ENCODE measurements at places on chromosomes 7 and 10. TPM values are rescaled to one million over a fixed set of nuclear protein-coding genes. Genes with fewer than 3 reads are reported as not detected.

Gene MSS51
- 0.78 TPM for polyA plus RNA-seq

Gene NFKB2
- polyA plus RNA-seq, result 6.8 TPM

Gene CRHR2
- not detected for polyA plus RNA-seq

Gene GPR15LG
- not detected for polyA plus RNA-seq

- H3K27ac ChIP-seq, result no peak overlapping the region
- H3K4me1 ChIP-seq, result no peaks in the 10 kb centered on the region
- no peaks in the 10 kb centered on the region for H3K27me3 ChIP-seq
- H3K36me3 ChIP-seq, result no peaks in the 10 kb centered on the region
Observed at GRCh38 chr7:51141451-51142003, 175.1 kb downstream of the COBL start.

- no peaks in the 10 kb centered on the region for H3K27me3 ChIP-seq
- DNase-seq, result peak; percentile 45
- no peaks in the 10 kb centered on the region for H3K36me3 ChIP-seq
- H3K4me3 ChIP-seq, result no peak overlapping the region
- no peak overlapping the region for H3K27ac ChIP-seq
Observed at GRCh38 chr10:114940735-114941134, 2.7 kb downstream of the TRUB1 start.

DNA sequence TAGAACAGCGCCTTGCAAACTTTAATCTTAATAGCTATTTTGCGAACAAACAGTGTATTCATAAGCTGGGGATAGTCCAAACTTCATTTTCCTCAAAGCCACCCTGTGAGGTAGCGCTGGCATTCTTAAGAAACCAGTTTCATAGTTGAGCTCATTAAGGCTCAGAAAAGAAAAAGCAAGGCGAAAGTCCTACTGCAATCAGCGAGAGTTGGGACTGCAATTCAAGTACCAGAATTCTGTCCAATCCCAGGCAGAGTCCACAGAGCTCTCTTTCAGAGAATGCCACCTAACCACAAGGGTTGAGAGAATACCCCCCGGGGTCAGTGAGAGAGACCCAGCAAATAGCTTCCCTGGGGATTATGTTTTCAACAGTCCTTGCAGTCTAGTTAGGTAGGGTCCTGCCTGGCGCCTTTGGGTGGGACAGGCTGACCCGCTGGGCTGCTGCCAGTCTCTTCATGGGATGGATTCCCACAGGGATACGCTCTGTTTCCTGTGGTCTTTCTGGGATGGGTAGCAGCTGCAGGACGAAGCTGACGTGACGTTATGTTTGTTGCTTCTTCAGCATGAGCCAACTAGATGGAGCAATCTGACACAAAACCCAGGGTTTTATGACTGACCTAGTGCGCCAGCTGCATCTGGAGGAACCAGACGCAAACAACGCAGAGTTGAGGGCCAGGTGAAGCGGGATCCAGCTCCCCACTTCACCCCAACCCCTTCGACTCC is 16.0 kb downstream of the BMPER start:
- DNase-seq, result peak; percentile 87
- peak overlapping the region; percentile 70 for H3K27ac ChIP-seq
- H3K4me1 ChIP-seq, result peaks cover 21% of the 10 kb centered on the region

GRCh38 chr7:112422842-112423496 is 27.3 kb upstream of the IFRD1 start:
- DNase-seq, result peak; percentile 81
- H3K27ac ChIP-seq, result no peak overlapping the region
- no peaks in the 10 kb centered on the region for H3K36me3 ChIP-seq
- no peak overlapping the region for H3K4me3 ChIP-seq

DNA sequence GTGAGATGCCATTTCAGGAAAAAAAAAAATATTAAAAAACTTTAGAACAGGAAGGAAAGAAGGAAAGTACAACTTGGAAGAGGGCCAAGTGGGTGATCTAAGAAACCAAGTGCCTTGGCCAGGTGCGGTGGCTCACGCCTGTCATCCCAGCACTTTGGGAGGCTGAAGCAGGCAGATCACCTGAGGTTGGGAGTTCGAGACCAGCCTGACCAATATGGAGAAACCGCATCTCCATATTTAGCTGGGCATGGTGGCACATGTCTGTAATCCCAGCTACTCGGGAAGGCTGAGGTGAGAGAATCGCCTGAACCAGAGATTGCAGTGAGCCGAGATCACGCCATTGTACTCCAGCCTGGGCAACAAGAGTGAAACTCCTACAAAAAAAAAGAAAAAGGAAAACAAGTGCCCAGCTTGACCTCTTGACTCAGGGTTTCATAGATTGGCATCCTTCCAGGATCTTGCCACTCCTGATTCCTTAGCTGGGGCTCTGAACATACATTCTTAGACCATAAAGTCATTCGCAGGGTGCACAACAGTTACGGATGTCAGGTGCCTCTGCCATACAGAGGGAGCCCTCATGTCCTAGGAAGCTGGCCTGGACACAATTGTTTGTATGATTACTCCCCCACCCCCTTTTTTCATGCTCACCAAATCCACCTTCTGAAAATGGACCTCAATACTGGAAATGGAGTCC is 2.1 kb upstream of the GUSB start:
- no peak overlapping the region for H3K4me3 ChIP-seq
- peaks cover 6% of the 10 kb centered on the region for H3K4me1 ChIP-seq
- peak; percentile 10 for DNase-seq

DNA sequence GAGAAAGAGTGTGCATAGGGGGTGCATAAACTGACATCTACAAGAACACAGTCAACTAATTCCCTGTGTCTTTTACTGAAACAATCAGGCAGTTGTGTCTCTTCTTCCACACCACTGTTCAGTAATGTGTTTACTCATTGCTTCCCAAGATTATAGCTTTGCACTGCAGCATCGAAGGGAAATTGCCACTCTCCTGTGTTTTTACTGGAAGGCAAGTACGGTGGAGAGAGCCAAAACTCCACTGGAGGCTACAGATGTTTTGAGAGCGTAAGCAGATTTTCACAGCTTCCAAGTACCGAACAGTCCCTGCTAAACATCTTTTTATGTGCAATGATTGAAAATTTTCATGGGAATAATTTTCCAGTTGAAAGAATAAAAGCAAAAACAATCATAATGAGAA is 510.5 kb upstream of the AKR1E2 start:
- DNase-seq, result peak; percentile 96
- no peaks in the 10 kb centered on the region for H3K36me3 ChIP-seq
- H3K27me3 ChIP-seq, result no peaks in the 10 kb centered on the region
- no peaks in the 10 kb centered on the region for H3K4me1 ChIP-seq

GRCh38 chr10:34587002-34587679 is 228.0 kb downstream of the PARD3 start:
- peaks cover 8% of the 10 kb centered on the region for H3K4me1 ChIP-seq
- H3K36me3 ChIP-seq, result no peaks in the 10 kb centered on the region
- no peak overlapping the region for H3K27ac ChIP-seq
- no peaks in the 10 kb centered on the region for H3K27me3 ChIP-seq

DNA sequence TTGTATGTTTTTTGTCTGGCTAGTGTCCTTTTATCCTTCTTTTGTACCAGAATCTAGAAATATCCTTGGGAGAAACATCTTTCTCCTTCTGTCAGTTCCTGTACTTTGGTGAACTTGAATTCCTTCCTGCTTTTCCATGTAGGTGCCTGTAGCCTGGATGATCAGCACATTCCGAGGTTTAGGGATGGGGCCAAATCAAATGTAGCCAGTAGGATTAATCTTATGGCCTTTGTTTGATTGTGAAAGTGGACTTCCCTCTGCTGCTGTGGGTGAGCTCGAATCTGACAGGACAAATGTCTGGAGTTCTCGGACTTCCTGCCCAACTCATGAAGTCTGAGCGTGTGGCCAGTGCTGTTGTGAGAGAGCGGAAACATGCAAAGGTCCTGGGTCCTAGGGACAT is 33.2 kb upstream of the NAMPT start:
- H3K36me3 ChIP-seq, result no peaks in the 10 kb centered on the region
- H3K27ac ChIP-seq, result no peak overlapping the region
- peak; percentile 68 for DNase-seq
- no peaks in the 10 kb centered on the region for H3K27me3 ChIP-seq

DNA sequence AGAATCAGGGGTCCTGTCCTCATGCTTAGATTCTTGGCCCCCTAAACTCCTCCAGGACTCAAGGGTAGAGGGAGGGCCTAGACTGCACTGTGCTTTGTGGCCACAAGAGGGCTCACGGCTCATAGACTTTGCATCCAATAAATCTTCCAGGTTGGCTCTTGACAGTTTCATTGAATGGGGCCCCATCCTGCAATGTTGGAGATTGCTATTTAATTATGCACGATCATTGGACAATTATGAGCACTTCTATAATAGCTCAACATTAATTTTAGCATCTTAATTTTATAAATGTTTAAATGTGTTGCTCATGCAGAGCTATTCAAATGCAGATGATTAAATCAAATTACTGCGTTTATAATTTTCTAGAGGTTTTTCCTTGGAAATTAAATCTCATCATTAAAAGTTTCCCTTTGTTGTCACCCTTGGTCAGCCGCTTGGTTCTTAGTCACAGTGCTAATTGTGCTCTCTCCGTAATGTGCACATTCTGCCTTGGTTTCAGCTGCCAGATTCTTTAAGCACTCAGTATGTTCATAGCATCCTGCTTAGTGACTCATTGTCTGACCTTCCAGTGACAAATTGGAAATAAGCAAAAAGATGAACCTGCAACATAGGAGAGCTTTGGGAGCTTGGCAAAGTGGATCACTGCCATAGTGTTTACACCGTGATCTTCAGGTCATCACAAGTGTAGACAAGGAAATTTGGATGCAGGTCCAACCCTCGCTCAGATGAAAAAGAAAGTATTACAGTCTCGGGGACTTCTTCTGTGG is 33.4 kb upstream of the PLPP4 start:
- H3K4me3 ChIP-seq, result no peak overlapping the region
- no peak for DNase-seq
- H3K27me3 ChIP-seq, result no peaks in the 10 kb centered on the region
- H3K4me1 ChIP-seq, result peaks cover 7% of the 10 kb centered on the region
- H3K36me3 ChIP-seq, result no peaks in the 10 kb centered on the region
- H3K27ac ChIP-seq, result no peak overlapping the region

GRCh38 chr7:7766671-7767070 is 48.3 kb upstream of the RPA3 start:
- H3K27ac ChIP-seq, result no peak overlapping the region
- H3K27me3 ChIP-seq, result no peaks in the 10 kb centered on the region
- H3K4me3 ChIP-seq, result no peak overlapping the region
- no peak for DNase-seq

Data from fibroblast of lung (primary cell).